ENCODE measurements at places on chromosomes 2 and 18.

DNA sequence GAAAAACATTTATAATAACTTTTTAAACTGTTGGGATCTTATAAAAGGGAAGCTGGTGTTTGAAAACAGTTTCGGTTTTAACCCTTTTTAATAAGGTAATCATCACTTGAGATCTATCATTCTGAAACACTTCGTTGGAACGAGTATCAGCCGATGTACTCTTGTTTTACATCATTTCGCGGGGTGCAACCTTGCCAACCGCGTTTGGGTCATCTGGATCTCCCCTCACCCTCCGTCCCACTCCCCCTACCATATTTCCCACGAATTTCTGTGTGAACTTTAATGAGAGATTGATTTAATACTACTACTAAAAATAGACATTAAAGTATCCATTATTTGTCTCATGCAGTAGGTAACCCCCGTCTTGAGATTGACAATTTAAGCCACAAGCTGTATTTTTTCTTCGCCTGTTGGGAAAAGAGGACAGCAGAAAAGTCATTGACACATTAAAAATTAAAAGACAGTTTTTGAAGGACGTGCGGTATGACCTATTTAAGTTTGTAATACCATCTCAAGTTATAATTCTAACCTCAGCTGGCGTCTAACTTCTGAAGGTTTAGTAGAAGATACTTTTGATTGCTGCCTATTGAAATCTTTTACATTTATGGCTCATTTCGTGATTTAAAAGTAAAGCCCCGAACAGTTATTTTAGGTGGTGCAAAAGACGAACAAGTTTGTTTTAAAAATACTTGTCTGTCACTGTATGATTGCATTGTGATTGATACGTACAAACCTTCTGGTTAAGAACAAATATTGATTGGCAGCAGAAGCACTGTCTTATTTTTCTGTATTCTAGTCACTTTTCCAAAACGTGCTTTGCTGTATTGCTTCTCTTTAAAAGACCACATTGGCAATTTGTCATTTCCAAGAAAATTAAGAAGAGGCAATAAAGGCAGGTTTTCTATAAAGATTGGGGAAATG is 1.5 kb downstream of the CREB1 start:
- DNase-seq: no peak

- no peak for DNase-seq
Observed at GRCh38 chr2:181146171-181146570, 165.8 kb downstream of the UBE2E3 start.

- DNase-seq: no peak
Observed at GRCh38 chr2:196380575-196380974, 209.2 kb upstream of the STK17B start.

DNA sequence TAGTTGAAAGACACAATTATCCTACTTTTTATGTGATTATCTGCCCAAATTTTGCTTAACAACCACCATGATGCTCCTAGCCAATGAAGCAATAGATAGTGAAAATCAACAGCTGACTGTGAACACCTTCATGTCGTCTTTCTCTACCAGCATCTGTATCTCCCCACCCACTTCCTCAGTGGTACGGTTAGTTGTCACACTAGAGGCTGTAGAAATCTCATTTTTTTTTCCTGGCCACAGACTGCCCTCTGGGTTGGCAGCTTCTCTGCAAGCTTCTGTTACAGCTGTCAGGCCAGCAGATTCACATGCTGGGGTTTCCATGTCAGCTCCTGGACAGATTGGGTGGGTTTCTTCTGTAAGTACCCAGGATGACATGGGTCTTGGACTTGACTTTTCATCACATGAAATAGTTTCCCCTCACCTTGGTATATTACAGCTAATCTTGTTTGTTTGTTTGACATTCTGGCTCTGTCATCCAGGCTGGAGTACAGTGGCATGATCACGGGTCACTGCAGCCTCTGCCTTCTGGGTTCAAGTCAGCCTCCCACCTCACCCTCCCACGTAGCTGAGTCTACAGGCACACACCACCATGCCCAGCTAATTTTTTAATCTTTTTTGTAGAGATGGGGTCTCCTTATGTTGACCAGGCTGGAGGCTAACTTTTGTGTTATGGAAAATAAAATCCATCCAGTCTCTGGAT is 24.3 kb downstream of the STAT4 start:
- DNase-seq: no peak

GRCh38 chr2:179963626-179964025 is 43.5 kb downstream of the CWC22 start:
- peak; percentile 55 for DNase-seq

GRCh38 chr2:106575955-106576354 is 88.8 kb downstream of the CD8B2 start:
- DNase-seq: no peak

DNA sequence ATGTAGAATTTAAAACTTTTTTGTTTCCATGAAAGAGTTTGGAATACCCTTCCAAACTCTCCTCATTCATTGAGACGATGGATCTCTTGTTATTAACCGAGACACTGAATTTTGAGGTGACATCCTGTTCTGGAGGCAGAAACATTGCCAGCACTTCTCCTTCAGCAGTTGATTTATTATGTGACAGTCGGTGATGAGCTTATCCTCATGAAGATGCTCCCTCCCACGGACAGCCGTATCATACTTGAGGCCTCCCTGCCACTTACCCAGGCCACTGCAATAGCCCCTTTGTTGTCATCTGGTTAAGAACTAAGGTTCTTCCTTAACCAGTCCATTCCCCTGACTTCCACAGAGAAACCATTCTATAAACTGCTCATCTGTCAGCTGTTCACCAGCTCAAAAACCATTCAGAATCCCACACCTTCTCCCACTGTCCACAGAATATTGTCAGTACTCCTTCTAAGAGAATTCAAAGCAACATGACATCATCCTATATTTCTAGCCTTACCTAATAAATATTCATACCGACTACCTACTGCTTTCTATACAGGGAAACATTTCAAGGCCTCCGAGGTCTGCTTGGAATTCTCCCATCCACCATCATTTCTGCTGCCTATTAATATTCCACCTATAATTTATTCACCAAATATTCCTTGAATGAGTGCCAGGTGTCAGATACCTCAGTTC is 139.0 kb upstream of the TRIB2 start:
- DNase-seq: no peak

DNA sequence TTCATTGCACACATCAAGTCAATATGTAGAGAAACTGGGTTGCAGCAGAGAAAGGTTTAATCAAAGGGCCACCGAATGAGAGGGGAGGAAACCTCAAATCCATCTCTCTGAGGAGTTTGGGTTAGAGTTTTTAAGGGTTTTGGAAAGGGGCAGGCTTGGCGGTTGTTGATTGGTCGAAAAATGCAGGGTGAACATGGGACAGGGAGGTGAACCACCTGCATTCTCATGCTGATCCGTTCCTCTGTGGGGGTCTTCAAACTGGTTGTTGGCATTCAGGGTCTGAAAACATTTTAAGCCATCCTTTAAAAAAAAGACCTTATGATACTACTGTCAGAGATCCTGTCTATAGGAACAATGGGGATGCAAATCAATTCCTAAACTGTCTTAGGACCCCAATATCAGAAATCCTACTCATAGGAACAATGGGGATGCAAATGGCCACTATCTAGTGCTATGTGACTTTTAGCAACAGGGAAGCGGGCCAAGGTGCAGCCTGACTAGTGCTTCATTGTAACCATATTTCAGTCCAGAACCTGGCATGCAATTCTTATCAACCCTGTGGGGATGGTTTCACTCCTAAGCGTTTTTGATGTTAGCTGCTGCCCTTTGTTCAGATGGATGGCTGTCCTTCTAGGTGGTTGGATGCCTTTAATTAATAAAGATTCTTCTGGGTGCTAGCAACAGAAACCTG is 120.1 kb upstream of the MGAT5 start:
- DNase-seq: no peak

DNA sequence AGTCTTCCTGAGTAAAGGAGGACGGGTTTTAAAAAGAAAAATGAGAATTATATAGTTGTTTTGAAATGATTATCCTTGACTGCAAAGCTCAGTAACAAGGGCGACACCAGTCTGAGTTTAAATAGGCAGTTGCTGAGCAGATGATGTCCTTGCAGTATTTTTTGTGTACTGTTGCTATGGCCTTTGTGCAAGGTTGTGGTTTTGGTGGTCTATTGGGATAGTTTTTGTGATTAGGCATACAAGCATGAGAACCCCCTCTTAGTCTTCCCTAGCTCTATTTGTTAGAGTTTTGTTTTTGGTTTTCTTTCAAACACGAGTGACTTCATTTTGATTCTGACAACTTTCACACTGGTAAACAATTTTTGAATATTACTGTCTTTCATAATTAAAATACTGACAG is 64.1 kb downstream of the TAF4B start:
- DNase-seq: no peak

DNA sequence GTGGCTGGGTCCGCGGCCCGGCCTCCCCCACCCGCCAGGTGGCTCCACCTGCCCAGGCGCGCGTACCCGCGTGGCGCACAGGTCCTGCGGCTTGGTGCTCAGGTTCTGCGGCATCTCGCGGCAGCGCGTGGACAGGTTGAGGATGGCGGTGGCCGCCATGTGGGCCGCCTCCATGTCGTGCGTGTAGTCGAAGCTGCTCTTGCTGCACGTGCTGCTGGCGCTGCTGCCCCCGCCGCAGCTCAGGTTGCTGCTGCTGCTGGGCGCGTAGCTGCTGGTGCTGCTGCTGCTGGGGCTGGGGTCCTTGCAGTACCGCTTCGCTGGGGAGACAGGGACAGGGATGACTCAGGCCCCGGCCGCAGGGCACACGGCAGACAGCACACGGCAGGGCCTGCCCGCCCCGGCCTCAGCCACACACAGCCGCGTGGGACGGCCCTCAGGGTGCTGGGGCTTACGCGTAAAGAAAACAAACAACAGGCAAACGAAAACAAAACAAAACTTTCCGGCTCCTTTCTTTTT is 147.7 kb upstream of the PXDN start:
- no peak for DNase-seq

Data from fibroblast of gingiva (primary cell).